ENCODE measurements at places on chromosomes 7 and 10.

DNA sequence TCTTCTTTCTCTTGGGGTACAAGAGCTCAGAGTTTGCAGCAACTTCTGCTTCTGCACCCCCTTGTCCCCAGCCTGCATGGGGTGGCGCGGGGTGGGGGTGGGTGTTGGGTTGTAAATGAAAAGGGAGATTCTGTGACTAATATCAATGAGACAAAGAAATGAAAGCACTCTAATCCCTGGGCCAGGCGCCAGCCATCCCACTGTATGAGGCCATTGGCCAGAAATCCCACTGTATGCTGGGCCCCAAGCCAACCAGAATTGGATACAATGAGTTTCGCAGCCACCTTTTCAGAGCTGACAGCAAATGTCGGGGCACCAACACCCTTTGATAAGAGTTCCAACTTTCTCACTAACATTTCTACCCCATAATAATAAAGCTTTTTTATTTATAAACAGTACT lies 10.9 kb upstream of the PTN start:
- no peak for DNase-seq

- peak; percentile 48 for DNase-seq
These were observed 504 bp upstream of the BMPER start for GRCh38 chr7:33904681-33905388.

GRCh38 chr10:27612551-27613035 lies 108.5 kb downstream of the RAB18 start:
- no peak for DNase-seq

GRCh38 chr7:11228515-11228914 lies 254.8 kb downstream of the PHF14 start:
- DNase-seq, result no peak

- no peak for DNase-seq
These were observed 23.6 kb upstream of the ING3 start for GRCh38 chr7:120926943-120927346.

DNA sequence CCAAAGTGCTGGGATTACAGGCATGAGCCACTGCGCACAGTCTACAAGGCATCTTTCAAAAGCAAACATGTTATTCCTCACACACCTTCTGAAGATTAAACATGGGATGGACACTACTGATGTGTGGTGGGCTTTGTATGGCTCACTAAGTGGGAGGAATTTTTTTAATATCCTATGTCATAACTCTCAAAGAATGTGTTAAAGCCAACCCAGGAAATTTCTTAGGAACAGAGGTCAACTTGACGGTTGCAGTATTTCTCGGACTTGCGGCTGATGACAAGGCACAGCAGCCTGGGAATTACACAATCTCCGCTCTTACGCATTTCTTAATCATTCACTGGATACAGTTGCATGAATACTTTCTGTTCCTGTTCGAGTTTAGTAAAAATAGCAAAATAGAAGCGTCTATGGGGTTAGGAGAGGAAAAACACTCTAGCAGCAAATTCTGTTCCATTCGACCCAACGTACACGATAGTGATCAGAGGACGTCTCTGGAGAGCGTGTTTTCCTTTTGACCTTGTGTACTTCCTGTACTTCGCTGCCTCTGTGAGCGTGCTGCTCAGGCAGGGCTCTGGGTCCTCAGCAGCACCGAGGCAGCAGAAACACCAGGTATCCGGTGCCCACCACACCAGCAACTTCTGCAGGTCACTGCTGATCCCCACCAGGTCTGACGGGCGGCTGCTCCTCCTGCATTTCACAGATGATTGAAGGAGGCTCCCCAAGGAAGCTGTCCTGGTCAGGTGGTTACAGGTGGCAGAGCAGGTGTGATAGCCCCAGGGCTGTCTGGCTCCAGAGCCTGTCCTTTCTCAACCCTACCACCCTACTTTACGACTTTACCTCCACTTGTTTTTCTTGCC lies 26.4 kb upstream of the SRGN start:
- DNase-seq, result no peak

DNA sequence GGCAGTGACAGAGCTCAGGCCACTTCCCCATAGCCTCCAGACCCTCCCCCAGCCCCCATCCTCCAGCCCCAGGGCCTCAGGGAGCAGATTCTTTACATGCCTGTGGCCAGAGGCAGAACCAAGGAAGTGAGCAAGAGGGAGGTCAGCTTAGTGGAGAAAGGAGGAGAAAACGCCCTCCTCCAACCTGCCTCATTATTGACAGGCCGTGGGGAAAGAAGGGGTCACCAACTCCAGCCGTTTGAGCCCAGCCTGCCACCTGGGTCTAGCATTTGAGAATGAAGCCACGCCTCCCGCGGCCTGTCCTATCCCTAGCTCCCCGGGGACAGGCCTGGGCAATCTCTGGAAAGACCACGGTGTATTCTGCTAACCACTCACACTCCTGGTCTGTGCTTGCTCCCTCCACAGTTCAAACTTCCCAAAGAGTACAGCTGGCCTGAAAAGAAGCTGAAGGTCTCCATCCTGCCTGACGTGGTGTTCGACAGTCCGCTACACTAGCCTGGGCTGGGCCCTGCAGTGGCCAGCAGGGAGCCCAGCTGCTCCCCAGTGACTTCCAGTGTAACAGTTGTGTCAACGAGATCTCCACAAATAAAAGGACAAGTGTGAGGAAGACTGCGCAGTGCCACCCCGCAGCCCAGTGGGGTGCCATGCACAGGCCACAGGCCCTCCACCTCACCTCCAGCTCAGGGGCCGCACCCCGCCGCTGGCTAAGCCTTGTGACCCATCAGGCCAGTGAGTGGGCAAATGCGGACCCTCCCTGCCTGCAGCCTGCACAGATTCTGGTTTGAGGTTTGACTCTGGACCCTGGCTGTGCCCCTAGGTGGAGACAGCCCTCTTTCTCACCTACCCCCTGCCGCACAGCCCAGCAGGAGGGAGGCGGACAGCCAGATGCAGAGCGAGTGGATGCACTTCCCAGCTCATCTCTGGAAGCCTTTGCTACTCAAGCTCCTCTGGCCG lies 14.3 kb upstream of the TRIM8 start:
- DNase-seq, result no peak

DNA sequence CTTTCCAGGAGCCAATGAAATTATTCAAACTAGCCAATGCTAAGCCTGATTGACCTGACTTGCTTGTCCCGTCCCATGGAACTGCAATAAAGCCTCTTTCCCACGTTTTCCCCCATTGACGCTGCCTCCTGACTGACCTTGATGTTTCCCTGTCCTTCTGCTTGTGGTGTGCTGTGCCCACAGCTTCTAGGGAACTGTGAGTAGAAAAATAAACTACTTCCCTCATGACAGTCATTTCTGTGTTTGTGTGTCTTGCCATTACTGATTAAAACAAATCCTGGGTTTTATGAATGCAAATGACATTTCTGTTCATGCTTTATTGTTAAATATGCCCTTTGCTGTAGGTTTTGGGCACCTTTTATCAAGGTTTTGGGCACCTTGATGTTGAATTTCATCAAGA lies 91.3 kb upstream of the ABI1 start:
- no peak for DNase-seq

GRCh38 chr7:74452748-74453321 lies 871 bp upstream of the GTF2IRD1 start:
- DNase-seq, result no peak

DNA sequence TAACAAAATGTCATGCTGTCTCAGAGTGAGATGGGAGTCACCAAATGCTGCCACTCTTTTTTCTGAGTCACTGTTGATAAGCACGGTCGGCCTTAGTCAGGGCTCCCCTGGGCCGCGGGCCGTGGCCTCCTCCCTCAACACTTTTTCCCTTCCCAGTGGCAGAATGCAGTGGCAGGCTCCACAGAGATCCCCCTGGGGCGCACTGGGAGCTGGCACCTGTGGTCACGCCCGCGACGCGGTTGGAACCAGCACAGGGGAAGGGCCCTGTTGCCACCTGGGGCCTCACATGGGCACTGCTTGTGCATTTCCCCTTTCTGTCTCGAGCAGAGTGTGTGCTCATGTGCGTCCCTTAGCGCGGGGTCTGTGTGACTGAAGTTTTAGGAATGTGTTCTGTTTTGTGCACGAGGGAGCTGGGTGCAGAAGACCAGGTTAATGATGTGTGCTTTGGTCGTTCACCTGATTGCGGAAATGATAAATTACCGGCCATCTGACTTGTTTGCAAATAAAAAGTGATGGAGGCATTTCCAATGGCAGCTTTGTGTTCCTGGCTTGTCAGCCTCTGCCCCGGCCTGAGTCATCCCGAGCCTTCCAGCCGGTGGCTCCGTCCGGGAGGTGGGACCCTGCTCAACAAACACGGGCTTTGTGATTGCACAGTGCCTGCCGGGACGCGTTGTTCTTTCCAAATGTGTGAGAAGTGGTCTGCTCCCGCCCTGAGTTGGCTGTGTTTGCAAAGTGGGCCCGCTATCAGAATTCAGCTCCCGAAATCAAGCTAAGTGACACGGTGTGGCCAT lies 100.7 kb downstream of the NKX6-2 start:
- DNase-seq, result peak; percentile 86

DNA sequence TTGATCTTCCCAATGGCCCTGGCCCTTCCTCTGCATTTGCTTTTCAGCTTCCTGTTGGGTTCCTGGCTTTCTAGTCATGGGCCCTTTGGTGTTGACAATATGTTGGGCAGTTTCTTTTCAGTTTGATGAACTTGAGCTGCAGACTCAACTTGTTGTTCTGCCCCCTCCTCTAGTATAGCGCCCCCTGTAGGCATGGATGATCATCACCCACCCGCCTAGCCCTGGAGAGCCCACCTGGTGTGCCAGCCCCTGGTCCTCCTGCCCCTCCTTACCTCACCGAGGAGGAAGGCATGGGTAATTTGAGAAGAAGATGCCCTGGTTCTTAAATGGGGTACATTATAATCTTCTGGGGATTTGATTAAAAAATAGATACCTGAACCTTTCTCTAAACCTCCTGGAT lies 271.2 kb downstream of the SNX10 start:
- no peak for DNase-seq

DNA sequence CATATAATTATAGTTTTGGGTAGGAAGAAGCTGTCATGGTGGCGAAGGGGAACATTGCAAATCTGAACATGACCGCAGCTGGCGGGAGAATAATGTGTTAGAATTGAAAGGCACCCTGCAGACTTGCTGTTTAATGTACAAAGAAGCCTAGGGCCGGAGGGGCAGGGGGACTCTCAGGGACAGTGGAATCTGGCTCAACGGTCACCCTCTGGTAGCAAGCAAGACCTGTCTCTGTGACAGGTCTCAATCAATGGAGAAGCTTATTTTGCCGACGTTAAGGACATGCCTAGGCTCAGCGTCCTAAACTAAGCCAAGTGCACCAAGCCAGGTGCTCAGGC lies 177.3 kb downstream of the NSUN6 start:
- DNase-seq, result no peak

DNA sequence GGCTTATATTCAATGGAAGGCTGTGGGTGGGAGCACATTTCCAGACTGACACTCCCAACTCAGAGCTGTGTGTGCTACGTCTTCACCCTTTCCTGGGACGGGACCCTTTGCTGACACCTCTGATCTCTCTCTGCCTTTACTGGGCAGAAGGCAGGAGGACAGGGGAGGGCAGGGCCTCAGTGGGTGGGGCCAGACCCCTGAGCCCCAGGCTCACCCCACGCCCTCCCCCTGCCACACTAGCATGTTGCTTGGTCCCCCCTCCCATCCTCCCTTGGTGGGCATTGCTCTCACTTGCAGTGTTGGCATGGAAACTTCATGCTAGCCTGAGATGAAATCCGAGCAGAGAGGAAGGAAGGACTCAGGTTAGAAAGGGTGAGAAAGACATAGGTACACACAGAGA lies 18.4 kb downstream of the TMEM273 start:
- no peak for DNase-seq

GRCh38 chr7:49398746-49399145 lies 374.7 kb upstream of the VWC2 start:
- DNase-seq, result no peak

DNA sequence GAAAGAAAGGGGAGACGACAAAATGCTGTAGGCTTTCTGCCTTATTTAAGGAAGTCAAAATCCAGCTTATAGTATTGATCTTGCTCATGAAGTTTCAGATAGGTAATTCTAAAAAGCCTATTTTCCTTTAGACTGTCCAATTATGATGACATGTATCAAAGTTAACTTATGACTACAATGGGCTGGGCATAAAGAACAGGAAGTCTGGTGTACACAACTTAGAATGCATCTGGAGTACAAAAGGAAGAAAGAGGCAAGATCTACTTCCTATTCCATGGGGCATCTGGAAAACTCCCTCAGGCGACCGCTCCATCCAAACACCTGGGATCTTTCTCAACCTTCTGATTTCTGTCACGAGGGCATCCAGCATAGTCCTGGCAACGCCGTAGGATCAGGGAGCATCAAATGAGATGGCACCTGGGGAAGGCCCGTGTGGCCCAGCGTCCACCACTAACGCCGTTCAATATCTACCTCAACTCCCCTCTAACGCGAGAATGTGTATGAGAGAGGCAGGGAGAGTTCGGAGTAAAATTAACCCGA lies 512 bp downstream of the FAM24B start:
- no peak for DNase-seq

GRCh38 chr7:2596464-2597272 lies 35.1 kb upstream of the TTYH3 start:
- DNase-seq, result no peak

GRCh38 chr10:121732172-121732571 lies 133.9 kb upstream of the FGFR2 start:
- no peak for DNase-seq
